Activated CD8-positive, alpha-beta memory T cell treated with anti-CD3 and anti-CD28 coated beads for 48 hours (primary cell): ENCODE measurements at places on chromosomes 5 and 9.

DNA sequence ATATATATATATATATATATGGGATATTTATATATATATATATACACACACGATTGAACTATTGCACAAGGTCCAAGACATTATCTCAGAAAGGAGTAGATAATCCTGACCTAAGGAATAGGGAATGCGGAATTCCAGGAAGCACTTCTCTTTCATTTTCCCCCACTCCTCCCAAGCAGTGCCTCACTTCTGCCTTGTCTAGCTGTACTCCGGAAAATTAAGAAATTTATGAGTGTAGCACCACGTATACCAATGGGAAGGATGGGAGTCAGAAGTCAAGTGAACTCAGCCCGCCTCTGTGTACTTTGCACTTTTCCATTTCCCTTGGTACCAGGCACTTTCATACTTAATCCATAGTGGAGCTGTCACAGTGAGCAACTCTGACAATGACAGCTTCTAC is 10.9 kb downstream of the SLC36A1 start:
- no peak for DNase-seq

DNA sequence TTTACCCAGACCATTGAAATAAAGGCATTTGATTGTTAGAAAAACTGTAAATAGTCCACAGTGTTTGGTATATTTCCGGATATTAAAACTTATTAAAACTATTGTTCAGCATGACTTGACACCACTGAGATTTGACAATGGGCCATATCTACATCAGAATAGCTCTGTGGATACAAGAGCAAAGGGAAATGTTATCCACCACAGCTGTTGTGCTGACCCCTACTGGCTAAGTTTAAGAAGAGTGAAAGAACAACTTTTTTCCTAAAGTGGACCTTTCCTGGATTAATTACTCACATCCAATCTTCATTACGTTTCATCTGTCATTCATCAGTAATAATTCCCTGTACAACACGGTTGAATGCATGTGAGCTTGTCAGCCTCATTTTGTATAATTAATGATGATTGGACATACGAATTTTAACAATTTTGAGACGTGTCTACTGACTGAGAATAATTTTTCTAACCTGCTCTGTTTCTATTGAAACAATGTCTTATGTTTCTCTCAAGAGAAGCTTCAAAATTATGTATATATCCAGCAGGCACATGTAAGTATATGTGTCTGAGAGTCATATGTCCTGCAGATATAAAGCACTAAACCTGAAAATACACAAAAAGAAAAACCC is 1952.6 kb downstream of the MAT2B start:
- no peak for DNase-seq

DNA sequence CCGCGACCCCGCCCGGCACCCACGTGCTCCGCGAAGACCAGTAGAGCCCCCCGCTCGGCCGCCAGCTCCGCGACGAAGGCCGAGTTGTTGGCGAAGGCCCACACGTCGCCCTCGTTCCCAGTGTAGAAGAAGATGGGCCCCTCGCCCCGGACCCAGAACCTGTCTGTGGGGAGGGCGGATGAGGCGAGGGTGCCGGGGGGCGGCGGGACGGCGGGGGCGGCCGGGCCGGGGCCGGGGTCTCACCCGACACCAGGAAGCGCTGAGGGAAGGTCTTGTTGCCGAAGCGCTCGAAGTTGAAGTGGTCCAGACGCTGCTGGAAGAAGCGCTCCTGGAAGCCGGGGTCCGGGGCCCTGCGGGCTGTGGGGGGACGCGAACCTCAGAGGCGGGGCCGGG is 317 bp downstream of the DPP7 start:
- DNase-seq, result no peak

- no peak for DNase-seq
These were observed 125.6 kb upstream of the LPAR1 start for GRCh38 chr9:111163716-111164389.

GRCh38 chr5:90424245-90424644 is 14.7 kb upstream of the CETN3 start:
- DNase-seq, result no peak

GRCh38 chr9:17648516-17648915 is 69.7 kb downstream of the SH3GL2 start:
- DNase-seq, result no peak

- no peak for DNase-seq
These were observed 73.4 kb downstream of the KIAA0825 start for GRCh38 chr5:94544875-94545547.

DNA sequence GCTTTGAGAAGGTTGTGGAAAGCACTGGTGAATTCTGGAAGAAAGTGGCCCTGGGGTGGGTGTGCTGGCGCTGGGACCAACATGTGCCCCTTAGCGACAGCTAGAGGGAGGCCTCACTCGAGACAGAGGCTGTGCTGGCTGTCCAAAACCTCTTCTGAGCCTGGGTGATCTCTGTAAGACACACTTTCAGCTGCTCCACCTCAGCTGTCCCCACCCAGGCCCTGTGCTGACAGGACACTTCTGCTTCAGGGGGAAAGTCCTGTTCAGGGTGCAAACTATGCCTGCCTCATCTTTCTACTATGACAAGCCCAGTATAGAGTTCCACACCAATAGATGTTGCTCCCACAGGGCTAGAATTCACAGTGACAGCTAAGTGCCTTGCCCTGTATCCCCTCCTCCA is 426.4 kb downstream of the MED10 start:
- DNase-seq, result no peak

- DNase-seq, result no peak
These were observed 105.1 kb downstream of the PHF2 start for GRCh38 chr9:93681269-93682154.

GRCh38 chr9:27367175-27367798 is 70.3 kb upstream of the EQTN start:
- DNase-seq, result no peak

GRCh38 chr5:33319841-33320240 is 120.9 kb upstream of the TARS1 start:
- DNase-seq, result no peak

DNA sequence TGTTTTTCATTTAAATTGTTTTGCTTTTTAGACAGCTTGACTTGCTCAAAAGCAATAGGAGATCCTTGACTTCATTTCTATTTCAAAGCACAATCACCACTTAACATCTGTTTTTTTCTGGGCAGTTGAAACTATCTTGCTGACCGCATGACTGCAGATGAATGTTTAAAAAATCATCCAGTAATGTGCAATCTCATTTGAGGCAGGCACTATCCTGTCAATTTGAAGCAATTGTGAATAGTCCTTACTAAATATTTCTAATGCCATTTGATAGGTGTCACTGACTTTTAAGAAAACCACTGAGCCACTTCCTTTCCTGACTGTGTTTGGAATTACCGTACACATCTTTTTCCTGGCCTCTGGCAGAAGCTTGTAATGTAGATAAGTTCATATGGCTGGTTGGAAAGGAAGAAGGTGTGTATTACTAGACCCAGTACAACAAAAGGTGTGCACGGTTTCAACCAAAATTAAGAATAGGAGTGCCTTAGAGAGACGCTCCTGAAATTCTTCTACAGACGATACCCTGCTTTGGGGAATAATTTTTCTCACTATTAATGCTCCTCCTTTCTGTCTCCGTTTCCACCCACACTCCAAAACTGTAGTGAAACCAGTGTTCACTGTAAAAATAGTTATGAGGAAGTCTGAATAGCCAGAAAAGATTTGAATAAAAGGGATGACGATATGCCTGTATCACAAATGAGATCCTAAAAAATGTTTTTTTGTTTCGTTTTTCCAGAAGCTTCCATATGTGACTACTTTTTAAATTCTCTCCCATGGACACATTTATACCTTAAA is 136.7 kb upstream of the MOCS2 start:
- no peak for DNase-seq
